Aorta (tissue), 5 donors: ENCODE measurements at places on chromosomes 2 and 18.
A peak's percentile ranks its signal among the peaks of the same experiment; 100 is the strongest.

- H3K4me1 ChIP-seq, result no peaks in the 10 kb centered on the region
- no peak overlapping the region for H3K27ac ChIP-seq
- no peak for DNase-seq
- H3K36me3 ChIP-seq, result no peaks in the 10 kb centered on the region
Measured at GRCh38 chr18:50836521-50836957, 16.7 kb upstream of the MRO start.

- H3K27ac ChIP-seq, result no peak overlapping the region
- no peak overlapping the region for H3K4me3 ChIP-seq
- no peaks in the 10 kb centered on the region for H3K27me3 ChIP-seq
- H3K4me1 ChIP-seq, result no peaks in the 10 kb centered on the region
Measured at GRCh38 chr2:45494275-45494977, 116.6 kb downstream of the SRBD1 start.

- peaks cover 7% of the 10 kb centered on the region for H3K36me3 ChIP-seq
- no peak overlapping the region for H3K4me3 ChIP-seq
- H3K27ac ChIP-seq, result no peak overlapping the region
Measured at GRCh38 chr2:102724016-102724490, 37.8 kb upstream of the TMEM182 start.

DNA sequence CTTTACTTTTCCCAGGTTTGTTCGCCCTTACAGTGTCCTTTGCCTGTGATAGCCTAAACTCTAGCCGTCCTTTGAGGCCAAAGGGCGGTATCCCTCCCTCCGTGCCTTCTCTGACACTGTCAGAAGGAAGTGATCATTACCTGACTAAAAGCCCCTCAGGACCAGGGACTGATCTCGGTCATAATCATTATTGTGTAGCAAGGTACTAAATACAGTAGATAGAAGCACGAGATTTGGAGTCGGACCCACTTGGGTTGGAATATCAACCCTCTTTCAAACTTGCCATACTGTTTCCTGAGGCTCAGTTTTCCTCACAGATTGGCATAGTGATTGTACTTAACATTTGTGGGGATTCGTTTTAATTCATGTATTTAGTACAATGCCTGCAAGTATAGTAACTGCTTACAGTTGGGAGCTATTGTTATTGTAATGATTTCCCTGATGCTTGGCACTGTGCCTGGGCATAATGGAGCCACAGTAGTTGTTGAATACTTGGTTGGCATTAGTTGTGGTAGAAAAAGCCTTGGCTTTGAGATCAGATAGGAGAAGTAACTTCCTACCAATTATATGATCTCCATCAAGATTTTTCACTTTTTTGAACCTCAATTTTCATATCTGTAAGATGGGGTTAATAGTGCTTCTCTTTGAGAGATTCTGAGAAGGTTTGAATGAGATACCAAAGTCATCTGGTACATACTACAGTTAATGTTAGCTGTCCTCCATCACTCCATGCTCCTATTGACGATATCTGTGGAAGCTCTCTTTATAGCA lies 836 bp downstream of the STK11IP start:
- H3K4me3 ChIP-seq, result peak overlapping the region; percentile 28
- peak overlapping the region; percentile 28 for H3K27ac ChIP-seq
- no peak for DNase-seq
- H3K4me1 ChIP-seq, result peaks cover 3% of the 10 kb centered on the region
- no peaks in the 10 kb centered on the region for H3K27me3 ChIP-seq

DNA sequence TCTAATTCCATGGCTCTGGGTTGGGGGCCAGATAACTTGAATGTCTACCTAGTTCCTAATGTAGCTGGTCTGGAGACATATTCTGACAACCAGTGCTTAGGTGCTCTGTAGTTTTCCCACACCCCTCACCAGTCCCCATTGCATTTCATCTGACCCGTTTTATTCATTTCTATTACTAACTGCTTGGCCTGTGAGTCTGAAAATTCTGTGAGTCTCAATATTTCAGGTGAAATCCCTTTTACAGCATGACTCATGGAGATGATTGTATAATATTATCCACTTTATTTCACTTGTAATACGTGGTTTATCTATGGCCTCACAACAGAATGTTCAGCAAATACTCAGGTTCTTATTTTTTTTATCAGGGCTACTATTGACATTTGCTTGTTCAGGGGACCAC lies 103.7 kb upstream of the UGP2 start:
- H3K27ac ChIP-seq, result no peak overlapping the region
- H3K27me3 ChIP-seq, result no peaks in the 10 kb centered on the region
- H3K4me3 ChIP-seq, result no peak overlapping the region
- no peaks in the 10 kb centered on the region for H3K36me3 ChIP-seq
- H3K4me1 ChIP-seq, result peaks cover 5% of the 10 kb centered on the region

- no peak overlapping the region for H3K4me3 ChIP-seq
- H3K4me1 ChIP-seq, result no peaks in the 10 kb centered on the region
- no peaks in the 10 kb centered on the region for H3K27me3 ChIP-seq
Measured at GRCh38 chr18:79515331-79515730, 119.6 kb downstream of the NFATC1 start.

GRCh38 chr2:120780402-120780801 lies 44.7 kb downstream of the GLI2 start:
- H3K36me3 ChIP-seq, result no peaks in the 10 kb centered on the region
- H3K27me3 ChIP-seq, result no peaks in the 10 kb centered on the region
- no peak for DNase-seq
- H3K4me1 ChIP-seq, result no peaks in the 10 kb centered on the region

- H3K36me3 ChIP-seq, result no peaks in the 10 kb centered on the region
- no peaks in the 10 kb centered on the region for H3K4me1 ChIP-seq
Measured at GRCh38 chr2:101533561-101534148, 58.7 kb upstream of the RFX8 start.

GRCh38 chr2:39524756-39525635 lies 87.9 kb upstream of the MAP4K3 start:
- H3K4me1 ChIP-seq, result peaks cover 8% of the 10 kb centered on the region
- no peak for DNase-seq
- H3K27me3 ChIP-seq, result no peaks in the 10 kb centered on the region
- H3K36me3 ChIP-seq, result no peaks in the 10 kb centered on the region
- no peak overlapping the region for H3K27ac ChIP-seq
- H3K4me3 ChIP-seq, result no peak overlapping the region

DNA sequence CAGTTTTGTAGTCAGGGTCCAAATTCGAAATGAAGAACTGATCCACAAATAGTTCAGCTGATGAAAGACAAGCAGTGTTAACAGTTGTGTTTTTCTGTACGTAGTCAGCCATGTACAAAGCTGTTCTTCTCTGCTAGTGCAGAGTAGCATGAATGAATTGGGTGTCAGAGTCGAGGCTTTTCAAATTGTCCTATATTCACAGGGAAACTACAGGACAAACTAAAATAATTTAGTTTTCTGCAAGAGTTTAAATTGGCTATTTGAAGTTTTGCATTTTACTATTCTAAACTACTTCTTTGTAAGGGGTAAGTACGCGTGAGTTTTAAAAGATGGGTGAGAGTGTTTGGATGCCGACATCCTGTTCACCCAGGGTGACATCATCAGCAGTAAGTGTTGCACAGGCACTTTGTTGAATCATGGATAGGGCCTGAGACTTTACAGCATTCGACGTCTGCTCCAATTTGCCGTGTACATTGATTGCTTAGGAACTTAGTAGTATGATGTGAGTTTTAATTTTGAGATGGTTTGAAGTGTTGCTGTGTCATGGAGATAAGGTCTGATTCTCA lies 147.2 kb upstream of the NFATC1 start:
- DNase-seq, result no peak
- no peak overlapping the region for H3K27ac ChIP-seq
- no peak overlapping the region for H3K4me3 ChIP-seq
- no peaks in the 10 kb centered on the region for H3K36me3 ChIP-seq

GRCh38 chr2:74856004-74856578 lies 22.2 kb downstream of the HK2 start:
- no peak overlapping the region for H3K27ac ChIP-seq
- H3K4me3 ChIP-seq, result no peak overlapping the region
- H3K27me3 ChIP-seq, result no peaks in the 10 kb centered on the region

DNA sequence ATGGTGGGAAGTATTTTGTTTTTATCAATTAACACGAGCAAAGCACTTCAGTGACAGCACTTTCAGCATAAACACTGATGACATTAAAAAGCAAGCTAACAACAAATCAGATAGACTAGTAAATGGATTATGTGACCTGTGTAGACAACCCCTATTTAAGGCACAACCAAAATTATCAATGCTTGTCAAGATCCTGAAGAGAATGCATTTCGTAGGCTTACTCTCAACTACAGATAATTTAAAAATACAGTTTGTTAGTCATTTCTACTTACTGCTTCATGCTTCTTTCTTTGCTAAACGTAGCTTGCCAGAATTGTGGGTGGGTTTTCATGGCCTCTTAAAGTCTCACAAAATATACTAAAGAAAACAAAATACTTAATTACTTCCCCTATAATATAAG lies 3.4 kb downstream of the CSRNP3 start:
- H3K36me3 ChIP-seq, result no peaks in the 10 kb centered on the region
- no peaks in the 10 kb centered on the region for H3K27me3 ChIP-seq
- DNase-seq, result no peak
- H3K4me1 ChIP-seq, result no peaks in the 10 kb centered on the region
- H3K27ac ChIP-seq, result no peak overlapping the region

GRCh38 chr2:157938556-157938955 lies 62.4 kb upstream of the ACVR1 start:
- H3K4me3 ChIP-seq, result no peak overlapping the region
- H3K27ac ChIP-seq, result no peak overlapping the region
- DNase-seq, result no peak
- H3K4me1 ChIP-seq, result no peaks in the 10 kb centered on the region
- H3K36me3 ChIP-seq, result peaks cover 1% of the 10 kb centered on the region

- no peaks in the 10 kb centered on the region for H3K36me3 ChIP-seq
- no peaks in the 10 kb centered on the region for H3K4me1 ChIP-seq
- no peak overlapping the region for H3K4me3 ChIP-seq
- no peak overlapping the region for H3K27ac ChIP-seq
- no peak for DNase-seq
Measured at GRCh38 chr2:17309181-17309580, 209.1 kb downstream of the RAD51AP2 start.

GRCh38 chr2:45274250-45274926 lies 265.1 kb upstream of the SIX2 start:
- no peak for DNase-seq
- H3K36me3 ChIP-seq, result no peaks in the 10 kb centered on the region
- no peak overlapping the region for H3K4me3 ChIP-seq
- no peaks in the 10 kb centered on the region for H3K27me3 ChIP-seq

GRCh38 chr2:147040298-147041120 lies 804.3 kb upstream of the ACVR2A start:
- H3K27me3 ChIP-seq, result no peaks in the 10 kb centered on the region
- H3K27ac ChIP-seq, result no peak overlapping the region
- no peaks in the 10 kb centered on the region for H3K36me3 ChIP-seq
- DNase-seq, result no peak
- no peaks in the 10 kb centered on the region for H3K4me1 ChIP-seq

- H3K27ac ChIP-seq, result no peak overlapping the region
- no peaks in the 10 kb centered on the region for H3K36me3 ChIP-seq
- no peak for DNase-seq
- no peaks in the 10 kb centered on the region for H3K27me3 ChIP-seq
- peaks cover 3% of the 10 kb centered on the region for H3K4me1 ChIP-seq
Measured at GRCh38 chr2:37526323-37526722, 145.1 kb downstream of the CDC42EP3 start.

GRCh38 chr18:6255886-6256285 lies 158.8 kb downstream of the L3MBTL4 start:
- H3K27me3 ChIP-seq, result no peaks in the 10 kb centered on the region
- DNase-seq, result no peak
- no peaks in the 10 kb centered on the region for H3K36me3 ChIP-seq
- no peak overlapping the region for H3K27ac ChIP-seq
- H3K4me3 ChIP-seq, result no peak overlapping the region

GRCh38 chr2:161303535-161304050 lies 4.6 kb upstream of the PSMD14 start:
- no peak for DNase-seq
- peaks cover 3% of the 10 kb centered on the region for H3K4me1 ChIP-seq
- H3K27ac ChIP-seq, result no peak overlapping the region
- H3K27me3 ChIP-seq, result no peaks in the 10 kb centered on the region
- H3K36me3 ChIP-seq, result no peaks in the 10 kb centered on the region

GRCh38 chr2:220147161-220148038 lies 520.0 kb downstream of the SLC4A3 start:
- H3K27me3 ChIP-seq, result no peaks in the 10 kb centered on the region
- H3K4me1 ChIP-seq, result no peaks in the 10 kb centered on the region
- DNase-seq, result no peak
- no peak overlapping the region for H3K27ac ChIP-seq
- H3K36me3 ChIP-seq, result no peaks in the 10 kb centered on the region
- H3K4me3 ChIP-seq, result no peak overlapping the region

GRCh38 chr2:25243995-25244394 lies 75.6 kb upstream of the POMC start:
- H3K27ac ChIP-seq, result no peak overlapping the region
- H3K27me3 ChIP-seq, result no peaks in the 10 kb centered on the region
- H3K4me1 ChIP-seq, result no peaks in the 10 kb centered on the region
- no peak overlapping the region for H3K4me3 ChIP-seq
- no peak for DNase-seq

DNA sequence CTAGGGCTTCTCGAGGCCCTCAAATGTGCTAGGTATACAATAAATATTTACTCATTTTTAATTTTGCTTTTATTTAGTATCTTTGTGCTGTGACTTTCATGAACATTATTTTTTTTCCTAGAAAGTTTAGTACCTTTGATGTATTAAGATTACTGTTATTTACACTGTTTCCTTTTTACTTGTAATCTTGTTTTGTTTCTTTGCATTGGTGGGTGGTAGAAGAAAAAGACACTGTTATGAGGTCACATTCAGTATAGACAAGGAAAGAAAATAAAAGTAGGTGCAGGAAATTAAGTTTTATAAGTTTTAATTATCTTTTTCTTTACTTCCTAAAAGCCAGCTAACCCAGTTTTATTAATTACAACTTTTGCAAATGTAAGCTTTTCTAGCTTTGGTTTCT lies 23.0 kb downstream of the MALT1 start:
- no peak overlapping the region for H3K4me3 ChIP-seq
- H3K27ac ChIP-seq, result no peak overlapping the region
- no peak for DNase-seq
- no peaks in the 10 kb centered on the region for H3K4me1 ChIP-seq
- H3K36me3 ChIP-seq, result no peaks in the 10 kb centered on the region

- no peaks in the 10 kb centered on the region for H3K27me3 ChIP-seq
- H3K36me3 ChIP-seq, result no peaks in the 10 kb centered on the region
- no peak overlapping the region for H3K27ac ChIP-seq
- no peak for DNase-seq
- H3K4me1 ChIP-seq, result no peaks in the 10 kb centered on the region
- H3K4me3 ChIP-seq, result peak overlapping the region; percentile 15
Measured at GRCh38 chr2:56184500-56185011, 766 bp downstream of the CCDC85A start.

- DNase-seq, result no peak
- no peaks in the 10 kb centered on the region for H3K27me3 ChIP-seq
- no peak overlapping the region for H3K4me3 ChIP-seq
Measured at GRCh38 chr2:382728-383022, 94.8 kb upstream of the ALKAL2 start.

GRCh38 chr2:205741256-205741978 lies 59.1 kb downstream of the NRP2 start:
- no peaks in the 10 kb centered on the region for H3K36me3 ChIP-seq
- no peaks in the 10 kb centered on the region for H3K4me1 ChIP-seq
- no peak overlapping the region for H3K27ac ChIP-seq
- DNase-seq, result no peak

- DNase-seq, result no peak
- H3K27me3 ChIP-seq, result no peaks in the 10 kb centered on the region
- H3K27ac ChIP-seq, result no peak overlapping the region
- no peak overlapping the region for H3K4me3 ChIP-seq
- no peaks in the 10 kb centered on the region for H3K4me1 ChIP-seq
Measured at GRCh38 chr2:108982259-108982679, 6.8 kb downstream of the EDAR start.

- no peaks in the 10 kb centered on the region for H3K27me3 ChIP-seq
- no peak overlapping the region for H3K27ac ChIP-seq
- no peaks in the 10 kb centered on the region for H3K36me3 ChIP-seq
- H3K4me1 ChIP-seq, result no peaks in the 10 kb centered on the region
- DNase-seq, result no peak
Measured at GRCh38 chr2:99809259-99809900, 319.6 kb upstream of the REV1 start.
